NCI-H187 (cell line): ENCODE measurements at places on chromosomes 4 and X.

DNA sequence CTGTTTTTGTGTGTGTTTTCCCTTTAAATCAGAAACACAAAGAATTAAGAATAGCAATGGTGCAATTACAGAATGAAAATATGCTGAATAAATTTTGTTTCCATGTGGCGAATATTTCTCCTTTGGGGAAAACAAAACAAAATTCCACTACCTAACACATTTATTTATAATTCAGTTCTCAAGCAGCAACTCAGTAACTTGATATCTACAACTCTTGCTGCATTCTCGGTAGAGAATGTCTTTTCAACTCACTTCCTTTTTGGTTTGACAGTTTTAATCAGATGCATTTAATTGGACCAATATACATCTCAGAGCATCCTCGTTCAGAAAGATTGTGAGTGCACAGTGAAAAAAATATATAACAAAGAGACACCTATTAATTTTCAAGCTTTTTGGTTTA is 30.8 kb downstream of the ZNF827 start:
- no peak for DNase-seq

GRCh38 chrX:134426281-134426680 is 33.7 kb upstream of the HPRT1 start:
- DNase-seq: no peak

- no peak for DNase-seq
Measured at GRCh38 chr4:40720916-40721315, 28.8 kb upstream of the NSUN7 start.

- DNase-seq: no peak
Measured at GRCh38 chrX:71244359-71245128, 9.4 kb downstream of the ZMYM3 start.

DNA sequence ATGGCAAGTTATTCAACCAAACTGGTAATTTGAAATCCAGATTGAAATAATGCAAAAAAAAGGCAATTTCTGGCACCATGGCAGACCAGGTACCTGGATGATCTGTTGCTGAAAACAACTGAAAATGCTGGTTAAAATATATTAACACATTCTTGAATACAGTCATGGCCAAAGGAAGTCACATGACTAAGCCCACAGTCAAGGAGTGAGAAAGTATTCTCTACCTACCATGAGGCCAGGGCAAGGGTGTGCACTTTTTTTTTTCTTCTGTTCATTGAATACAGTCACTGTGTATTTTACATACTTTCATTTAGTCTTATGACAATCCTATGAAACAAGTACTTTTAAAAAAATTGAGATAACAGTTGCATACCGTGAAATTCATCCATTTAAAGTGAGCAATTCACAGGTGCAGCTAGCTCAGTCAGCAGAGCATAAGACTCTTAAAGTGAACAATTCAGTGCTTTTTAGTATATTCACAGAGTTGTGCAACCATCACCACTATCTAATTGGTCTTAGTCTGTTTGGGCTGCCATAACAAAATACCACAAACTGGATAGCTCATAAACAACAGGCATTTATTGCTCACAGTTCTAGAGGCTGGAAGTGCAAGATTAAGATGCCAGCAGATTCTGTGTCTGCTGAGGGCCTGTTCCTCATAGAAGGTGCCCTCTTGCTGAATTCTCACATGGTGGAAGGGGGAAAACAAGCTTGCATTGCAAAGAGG is 4.8 kb upstream of the MPP1 start:
- DNase-seq: no peak

DNA sequence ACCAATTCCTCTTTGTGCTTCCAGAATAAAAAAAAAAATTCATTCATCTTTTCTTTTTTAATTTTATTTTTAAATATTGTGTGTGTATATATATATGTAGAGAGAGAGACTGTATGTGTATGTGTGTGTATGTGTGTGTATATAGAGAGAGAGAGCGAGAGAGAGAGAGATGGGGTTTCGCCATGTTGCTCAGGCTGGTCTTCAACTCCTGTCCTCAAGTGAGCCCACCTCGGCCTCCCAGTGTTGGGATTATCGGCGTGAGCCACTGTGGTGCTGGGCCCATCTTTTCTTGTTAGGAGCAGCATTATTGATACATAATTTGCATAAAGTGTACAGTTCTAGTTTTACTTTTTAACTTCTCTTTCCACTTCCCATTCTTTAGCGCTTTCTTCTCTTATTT is 33.6 kb downstream of the KDM6A start:
- DNase-seq: no peak

GRCh38 chrX:28550331-28550872 is 36.8 kb upstream of the IL1RAPL1 start:
- DNase-seq: no peak

DNA sequence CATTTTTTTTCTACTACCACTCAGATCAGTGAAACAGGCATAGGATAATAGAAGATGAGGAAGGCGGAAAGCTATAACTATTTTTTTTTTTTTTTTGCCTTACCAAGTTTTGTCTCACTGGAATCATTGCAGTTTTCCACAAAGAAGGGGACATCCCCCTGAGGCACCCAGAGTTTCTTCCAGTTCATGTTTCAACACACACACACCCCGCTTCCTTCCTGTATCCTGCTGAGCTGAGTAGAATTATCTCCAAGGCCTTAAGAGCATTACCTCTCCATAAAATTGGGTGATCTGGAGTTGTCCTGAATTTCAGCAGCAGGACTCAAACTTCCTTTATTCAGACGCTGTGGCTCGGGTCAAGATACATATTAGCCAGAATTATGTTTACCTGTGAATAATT is 111.9 kb downstream of the PALLD start:
- no peak for DNase-seq

DNA sequence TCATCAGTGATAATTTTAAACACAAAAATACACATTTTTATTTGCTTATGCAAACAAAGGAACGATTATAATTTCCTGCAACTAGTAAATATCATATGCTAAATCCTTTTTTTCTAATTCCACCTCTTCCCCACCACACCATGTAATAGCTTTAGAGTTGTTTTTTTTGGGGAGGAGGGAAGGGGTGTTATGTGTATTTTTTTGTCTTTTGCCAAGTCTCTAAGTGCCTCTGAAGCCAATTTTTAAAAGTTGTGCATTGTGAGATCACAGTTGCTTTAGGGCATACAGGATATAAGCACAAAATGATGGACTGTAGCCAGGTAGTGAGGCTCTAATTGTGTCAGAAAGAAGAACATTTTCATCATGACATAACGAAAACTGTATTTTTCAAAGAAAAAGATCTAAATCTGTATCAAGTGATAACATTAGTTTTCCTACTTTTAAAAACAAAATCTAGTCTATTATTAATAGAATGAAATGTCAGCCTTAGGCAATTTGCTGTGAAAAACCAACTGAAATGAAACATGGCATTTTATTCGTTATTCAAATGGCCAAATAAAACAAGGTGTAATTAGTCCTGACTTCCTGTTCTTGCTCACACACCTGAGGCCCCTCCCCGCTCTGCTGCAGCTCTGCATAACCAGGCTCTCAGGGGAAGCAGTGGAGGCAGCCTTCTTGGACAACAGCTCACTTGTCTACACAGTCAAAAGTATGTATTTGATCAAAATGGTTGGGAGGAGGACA is 157.4 kb downstream of the PALLD start:
- DNase-seq: no peak

DNA sequence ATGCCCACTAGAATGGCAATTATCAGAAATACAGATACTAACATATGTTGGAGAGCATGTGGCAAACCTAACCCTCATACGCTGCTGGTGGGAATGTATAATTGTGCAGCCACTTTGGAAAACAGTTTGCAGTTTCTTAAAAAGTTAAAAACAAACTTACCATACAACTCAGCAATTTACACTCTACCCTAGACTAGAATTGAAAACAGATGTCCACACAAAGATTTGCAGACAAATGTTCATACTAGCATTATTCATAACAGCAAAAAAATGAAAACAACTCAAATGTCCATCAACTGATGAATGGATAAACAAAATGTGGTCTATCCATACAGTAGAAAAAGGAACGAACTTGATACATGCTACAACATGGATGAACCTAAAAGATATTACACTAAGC is 64.4 kb downstream of the SLC9A7 start:
- no peak for DNase-seq

- DNase-seq: no peak
Measured at GRCh38 chr4:40516651-40517050, 113.0 kb downstream of the RBM47 start.
